ENCODE measurements at places on chromosomes 3 and 15.

- DNase-seq = no peak
These were observed 681 bp downstream of the PIK3CB start for GRCh38 chr3:138833899-138834595.

DNA sequence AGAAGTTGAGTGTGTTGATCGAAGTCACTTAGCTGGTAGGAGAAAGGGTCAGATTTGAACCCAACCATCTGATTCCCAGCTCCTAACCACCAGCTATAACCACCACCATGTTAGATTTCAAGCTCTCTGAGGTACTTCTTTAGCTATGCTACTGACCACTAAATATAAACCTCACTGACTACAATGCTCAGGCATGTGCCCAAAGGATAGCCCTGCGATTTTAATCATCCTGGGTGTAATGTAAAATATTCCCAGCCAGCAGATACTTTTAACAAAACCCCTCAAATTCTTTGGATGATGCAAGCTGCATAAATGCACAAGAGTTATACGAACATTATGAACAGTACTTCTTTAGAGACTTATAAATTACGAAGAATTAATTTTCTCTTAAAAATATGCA lies 115.2 kb upstream of the TSC22D2 start:
- no peak for DNase-seq

DNA sequence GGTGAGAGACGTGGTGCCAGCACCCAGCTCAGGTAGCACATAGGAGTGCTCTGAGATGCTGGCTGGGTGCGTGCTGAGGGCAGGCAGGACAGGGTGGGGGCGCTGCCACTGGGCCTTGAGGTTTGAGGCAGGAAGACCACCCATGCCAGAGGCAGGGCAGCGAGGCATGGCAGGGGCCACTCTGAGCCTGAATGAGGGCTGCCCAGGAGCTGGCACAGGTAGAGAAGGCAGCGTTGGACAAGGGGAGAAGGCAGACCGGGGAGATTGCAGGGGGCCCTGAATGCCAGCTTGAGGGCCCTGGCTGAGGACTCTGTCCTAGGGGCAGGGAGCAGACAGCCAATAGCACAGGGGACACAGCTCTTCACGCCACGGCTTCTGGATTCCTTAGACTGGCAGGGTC lies 50.2 kb downstream of the ADAMTS7 start:
- DNase-seq = no peak

- no peak for DNase-seq
These were observed 465.1 kb upstream of the BCHE start for GRCh38 chr3:166302331-166302730.

DNA sequence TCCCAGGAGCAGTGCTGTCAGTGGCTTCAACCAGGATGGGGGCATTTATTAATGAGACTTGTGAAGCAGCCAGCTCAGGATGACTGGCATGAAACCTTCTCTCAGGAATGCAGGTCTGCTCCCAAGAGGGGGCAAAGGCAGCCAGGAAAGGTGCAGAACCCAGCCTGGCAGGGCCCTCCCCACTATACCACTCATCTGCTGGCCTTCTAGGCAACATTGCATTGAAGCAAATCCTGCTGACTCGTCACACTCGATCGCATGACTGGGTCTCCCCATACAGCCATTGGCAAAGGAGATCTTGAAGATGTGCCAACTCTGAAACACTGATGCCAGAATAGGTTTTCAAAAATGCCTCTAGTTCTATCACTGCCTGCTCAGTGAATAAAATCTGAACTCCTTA lies 65.7 kb upstream of the CMTM7 start:
- no peak for DNase-seq

DNA sequence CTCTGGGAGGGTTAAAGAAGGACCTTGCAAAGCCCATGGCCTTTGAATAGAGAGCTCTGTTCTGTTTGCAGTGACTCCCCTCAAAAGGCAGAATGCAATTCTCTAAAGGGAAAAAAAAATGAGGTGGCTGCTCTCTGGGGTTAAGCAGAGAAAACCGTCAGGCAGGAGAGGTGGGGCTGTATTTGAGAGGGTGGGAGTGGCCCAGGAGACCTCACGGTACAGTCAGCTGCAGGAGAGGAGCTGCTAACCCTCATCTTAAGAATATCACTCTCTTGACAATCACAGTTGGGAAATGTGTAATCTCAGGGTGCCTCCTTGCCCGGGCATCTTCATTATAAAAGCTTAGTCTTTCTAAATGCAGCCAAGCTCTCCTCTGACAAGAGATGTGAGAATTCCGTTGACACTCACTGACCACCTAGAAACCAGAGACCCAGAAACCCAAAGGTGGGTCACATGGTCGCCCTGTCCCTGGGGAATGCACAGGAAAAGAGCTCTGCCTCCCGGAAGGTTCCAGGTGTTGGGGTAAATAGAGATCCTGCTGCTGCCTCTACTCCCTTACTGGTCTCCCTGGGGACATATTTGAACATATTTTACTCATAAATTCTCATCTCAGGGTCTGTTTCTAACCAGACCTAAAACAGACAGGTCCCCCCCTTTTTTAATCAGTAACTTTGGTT lies 159.1 kb upstream of the CTDSPL start:
- no peak for DNase-seq

DNA sequence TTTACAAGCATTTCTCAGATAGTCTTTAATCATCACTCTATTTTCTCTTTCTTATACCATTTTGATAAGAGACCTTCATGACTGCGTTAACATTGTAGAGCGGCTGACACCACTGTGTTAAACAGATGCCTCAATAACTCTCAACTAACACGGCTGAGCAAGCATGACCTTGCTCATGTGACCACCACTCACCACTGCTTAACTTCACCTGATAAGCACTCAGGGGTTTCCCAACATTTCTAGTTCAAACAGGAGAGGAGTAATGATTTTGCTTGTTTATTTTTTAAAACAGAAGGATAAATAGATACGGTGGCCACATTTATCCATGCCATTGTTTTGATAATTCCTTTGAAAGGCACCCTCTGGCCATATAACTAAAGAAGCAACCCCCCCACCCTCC lies 37.7 kb upstream of the TMEM45A start:
- DNase-seq = no peak
